Left lung (tissue), 14 donors: ENCODE measurements at places on chromosomes 3 and 15.
A peak's percentile ranks its signal among the peaks of the same experiment; 100 is the strongest.

DNA sequence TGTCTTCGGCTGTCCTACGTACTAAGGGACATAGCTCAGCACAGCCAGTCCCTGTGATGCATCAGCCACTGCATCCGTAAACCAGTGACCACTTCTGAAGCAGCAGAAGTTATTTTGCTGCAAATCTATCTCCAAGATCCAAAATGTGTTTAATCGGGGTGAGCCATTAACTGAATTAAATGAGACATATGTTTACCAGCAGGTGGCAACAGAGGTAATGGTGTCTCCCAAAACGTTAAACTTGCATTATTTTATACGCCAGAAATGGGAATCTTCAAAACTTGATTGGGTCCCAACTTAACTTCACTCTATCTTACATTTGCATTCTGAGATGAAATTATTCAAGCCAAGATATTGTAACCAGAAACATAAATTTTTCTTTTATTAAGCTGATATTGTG lies 75.3 kb upstream of the BOC start:
- DNase-seq, result no peak

- DNase-seq, result no peak
These were observed 3.5 kb downstream of the PFN2 start for GRCh38 chr3:149967086-149967685.

- no peak for DNase-seq
These were observed 469.6 kb downstream of the SI start for GRCh38 chr3:164608554-164609276.

- DNase-seq, result no peak
These were observed 74.4 kb downstream of the P2RY1 start for GRCh38 chr3:152909180-152909883.

DNA sequence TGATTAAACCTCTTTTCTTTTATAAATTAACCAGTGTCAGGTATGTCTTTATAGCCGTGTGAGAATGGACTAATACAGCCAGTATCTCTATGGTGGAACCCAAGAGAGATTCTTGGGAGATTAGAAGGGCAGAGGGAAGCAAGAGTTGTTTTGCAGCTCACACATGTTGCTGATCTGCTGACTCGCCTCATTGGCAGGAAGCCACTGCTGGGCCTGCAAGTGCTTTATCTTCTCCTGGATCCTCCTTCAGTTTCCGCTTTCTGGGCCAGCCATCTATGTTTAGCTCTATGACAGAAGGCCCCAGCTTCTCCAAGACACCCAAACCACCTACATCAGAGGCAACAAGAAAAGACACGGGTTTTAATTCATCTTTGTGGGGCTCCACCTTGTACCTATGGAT lies 23.4 kb upstream of the GALNT15 start:
- DNase-seq, result no peak

- no peak for DNase-seq
These were observed 401.2 kb upstream of the CDIN1 start for GRCh38 chr15:36178303-36178633.

GRCh38 chr15:76024021-76024768 lies 12.0 kb upstream of the NRG4 start:
- DNase-seq, result no peak

DNA sequence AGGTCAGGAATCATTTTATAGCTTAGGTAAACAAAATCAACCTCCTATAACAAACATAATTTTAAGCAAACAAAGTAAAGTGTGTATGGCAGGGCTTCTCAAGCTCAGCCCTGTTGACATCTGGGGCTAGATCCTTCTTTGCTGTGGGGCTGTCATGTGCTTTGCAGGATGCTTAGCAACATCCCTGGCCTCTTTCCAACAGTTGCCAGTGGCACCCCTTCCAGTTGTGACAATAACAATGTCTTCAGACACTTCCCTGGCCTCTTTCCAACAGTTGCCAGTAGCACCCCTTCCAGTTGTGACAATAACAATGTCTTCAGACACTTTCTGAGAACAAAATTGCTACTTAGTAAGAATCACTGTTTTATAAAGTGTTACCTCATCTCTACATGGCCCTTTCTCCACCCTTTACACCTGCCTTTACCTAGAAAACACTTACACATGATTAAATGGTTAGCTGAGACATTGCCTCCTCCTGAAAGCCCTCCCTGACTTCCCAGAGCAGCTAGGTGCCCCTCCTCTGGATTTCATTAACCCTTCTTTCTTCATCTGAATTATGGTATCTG lies 194.0 kb upstream of the LMCD1 start:
- no peak for DNase-seq

DNA sequence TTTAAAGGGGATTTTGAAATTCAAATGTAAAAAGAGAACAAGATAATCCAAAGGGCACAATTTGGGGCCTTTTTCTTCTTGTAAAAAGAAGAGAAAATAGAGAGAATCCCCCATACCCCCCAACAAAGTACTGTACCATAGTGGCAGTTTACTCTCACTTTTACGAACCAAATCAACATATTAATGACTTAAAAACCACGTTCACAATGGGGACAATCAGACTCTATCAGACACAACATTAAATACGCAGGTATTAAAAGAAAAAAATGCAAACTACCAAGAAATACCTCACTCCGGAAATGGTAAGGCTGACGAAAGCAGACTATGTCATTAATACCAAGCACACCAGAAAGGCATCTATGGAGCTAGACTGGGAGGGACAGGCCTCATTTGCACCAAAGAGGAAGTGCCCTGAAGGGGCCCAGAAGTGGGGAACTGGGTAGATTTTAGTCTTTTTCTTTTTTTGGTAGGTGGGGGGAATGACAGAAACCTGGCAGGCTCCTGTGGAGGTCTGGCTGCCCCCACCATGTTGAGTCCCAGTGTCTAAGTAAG lies 134.3 kb downstream of the TIGIT start:
- no peak for DNase-seq

- DNase-seq, result no peak
These were observed 71.2 kb upstream of the C3orf80 start for GRCh38 chr3:160154033-160154432.

GRCh38 chr15:49412797-49413196 lies 10.2 kb upstream of the FGF7 start:
- DNase-seq, result no peak

GRCh38 chr15:74826921-74827320 lies 494 bp downstream of the CPLX3 start:
- DNase-seq, result no peak

- DNase-seq, result peak; percentile 55
These were observed 603 bp downstream of the EIF1B start for GRCh38 chr3:40309925-40310695.

GRCh38 chr3:149820183-149820582 lies 7.2 kb downstream of the RNF13 start:
- no peak for DNase-seq

- no peak for DNase-seq
These were observed 78.2 kb upstream of the BLM start for GRCh38 chr15:90638963-90639362.

- no peak for DNase-seq
These were observed 105.6 kb upstream of the MELTF start for GRCh38 chr3:197135212-197135611.

- no peak for DNase-seq
These were observed 29.8 kb downstream of the PTH1R start for GRCh38 chr3:46907271-46907670.

DNA sequence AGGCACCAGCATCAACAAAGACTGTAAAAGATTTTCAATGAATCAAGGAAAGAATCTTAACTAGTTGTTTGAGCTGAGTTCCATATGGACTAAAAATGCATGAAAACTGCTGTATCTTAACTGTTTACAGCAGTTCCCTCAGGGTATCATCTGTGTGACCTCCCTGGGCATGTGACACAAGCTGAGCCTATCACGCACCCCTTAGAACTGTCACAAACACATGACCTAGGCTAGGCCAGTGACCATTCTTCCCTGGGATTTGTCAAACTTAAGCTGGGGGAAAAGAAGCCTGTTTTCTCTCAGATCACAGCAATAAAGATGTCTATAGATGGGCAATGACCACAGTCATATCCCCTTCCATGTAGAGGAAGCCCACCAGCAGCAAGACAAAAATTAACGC lies 35.7 kb downstream of the IGF2BP2 start:
- no peak for DNase-seq

DNA sequence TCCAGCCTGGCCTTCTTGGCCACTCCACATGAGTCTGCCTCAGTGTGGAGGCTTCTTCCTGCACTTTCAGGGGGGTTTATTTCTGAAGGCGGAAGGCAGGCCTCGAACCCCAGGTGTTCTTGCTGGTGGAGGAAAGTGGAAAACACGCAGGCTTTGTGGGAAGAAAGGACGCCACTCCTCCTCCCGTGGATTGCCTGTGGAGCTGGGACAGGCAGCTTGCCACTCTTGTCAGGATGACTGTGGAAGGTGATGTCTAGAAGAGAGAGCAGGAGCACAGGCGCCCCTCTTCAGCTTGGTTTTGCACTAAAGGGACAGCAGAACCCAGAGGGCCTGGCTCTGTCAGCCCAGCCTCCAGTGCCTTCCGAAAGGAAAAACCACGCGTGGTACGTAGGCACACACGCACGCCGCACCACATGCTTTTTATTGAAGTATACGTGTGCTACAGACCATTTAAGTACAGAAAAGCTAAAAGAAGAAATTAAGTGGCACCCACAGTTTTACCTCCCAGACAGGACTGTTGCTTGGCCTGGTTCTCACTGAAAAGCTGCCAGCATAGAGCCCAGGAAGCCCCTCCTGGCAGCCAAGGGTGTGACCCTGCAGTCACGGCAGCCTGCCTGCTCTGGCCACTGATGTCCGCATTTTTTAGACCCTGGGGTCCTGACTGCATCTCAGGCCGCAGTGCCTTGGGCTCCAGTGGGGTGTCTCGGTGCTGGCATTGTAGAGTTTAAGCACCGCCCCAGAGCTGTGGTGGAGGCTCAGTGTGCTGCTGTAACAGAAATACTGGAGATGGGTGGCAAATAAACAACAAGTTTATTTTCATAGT lies 21.6 kb downstream of the KLF13 start:
- DNase-seq, result no peak

- DNase-seq, result no peak
These were observed 467.7 kb downstream of the FGF12 start for GRCh38 chr3:192259661-192260060.

DNA sequence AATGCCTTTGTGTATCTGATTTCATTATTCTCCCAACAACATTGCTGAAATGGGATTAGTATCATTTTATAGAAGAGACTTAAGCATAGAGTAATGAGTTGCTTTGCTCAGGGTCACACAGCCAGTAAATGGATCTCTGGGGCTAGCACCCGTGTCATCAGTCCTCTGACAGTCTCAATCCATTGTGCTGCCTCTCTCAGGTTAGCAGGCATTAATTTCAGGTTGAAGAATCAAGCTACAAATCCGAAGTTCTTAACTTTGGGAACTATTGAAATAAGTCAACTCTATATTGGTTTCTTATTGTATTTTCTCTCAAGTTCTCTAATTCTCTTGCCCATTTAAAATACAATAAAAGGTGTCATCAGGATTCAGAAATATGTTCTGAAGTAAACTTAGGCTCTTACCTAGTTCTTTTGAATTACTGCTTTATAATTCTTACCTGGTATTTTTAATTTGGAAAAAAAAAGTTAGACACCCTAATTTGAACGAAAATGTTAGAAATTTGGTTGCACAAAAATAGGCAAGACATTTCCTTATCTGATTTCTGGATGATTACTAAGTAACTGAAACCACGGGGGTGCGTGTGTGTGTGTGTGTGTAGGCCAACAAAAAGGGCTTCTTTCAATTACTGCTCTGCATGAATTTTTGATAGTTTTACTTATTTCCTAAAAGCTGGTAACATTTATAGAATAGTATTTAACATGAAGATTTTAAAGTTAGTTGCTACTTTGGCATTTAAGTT lies 189.8 kb downstream of the MBNL1 start:
- no peak for DNase-seq

GRCh38 chr3:27353221-27353620 lies 16.0 kb downstream of the NEK10 start:
- no peak for DNase-seq

DNA sequence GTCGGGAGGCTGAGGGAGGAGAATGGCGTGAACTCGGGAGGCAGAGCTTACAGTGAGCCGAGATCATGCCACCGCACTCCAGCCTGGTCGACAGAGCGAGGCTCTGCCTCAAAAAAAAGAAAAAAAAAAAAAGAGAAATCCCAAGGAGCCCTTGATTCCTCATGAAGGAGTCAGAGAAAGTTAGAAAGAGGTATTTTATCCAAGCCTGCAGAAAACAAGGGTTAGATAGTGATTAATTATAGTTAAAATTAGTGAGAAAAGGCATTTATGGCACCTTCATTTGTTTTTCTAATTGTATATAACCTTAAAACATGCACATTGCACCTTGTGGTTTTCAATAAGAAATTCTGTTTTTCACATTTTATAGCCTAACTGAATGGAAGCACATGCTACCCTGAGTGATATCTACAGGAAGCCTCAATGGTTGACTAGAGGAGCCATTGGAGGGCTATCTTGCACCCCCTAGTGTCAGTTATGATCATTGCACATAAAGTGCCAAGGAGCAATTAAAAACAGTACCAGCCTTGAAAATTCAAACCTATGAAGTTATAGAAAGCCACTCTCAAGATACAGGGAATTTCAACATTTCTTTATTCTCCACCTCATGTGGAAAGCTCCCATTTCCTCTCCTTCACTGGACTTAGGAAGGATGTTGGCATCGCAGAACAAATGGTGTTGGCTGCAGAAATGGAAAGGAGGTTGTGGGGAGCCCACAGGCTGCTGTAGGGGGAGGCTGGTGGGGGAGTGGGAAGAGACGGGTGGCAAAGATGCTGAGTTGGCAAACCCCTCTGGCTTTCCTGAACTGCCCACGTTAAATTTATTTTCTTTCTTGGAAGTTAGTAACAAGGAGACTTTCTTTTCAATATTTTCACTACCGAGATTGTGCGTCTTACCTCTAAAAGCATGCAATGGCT lies 48.5 kb downstream of the ITGA11 start:
- peak; percentile 11 for DNase-seq
